ENCODE measurements at places on chromosomes 5 and 9.

DNA sequence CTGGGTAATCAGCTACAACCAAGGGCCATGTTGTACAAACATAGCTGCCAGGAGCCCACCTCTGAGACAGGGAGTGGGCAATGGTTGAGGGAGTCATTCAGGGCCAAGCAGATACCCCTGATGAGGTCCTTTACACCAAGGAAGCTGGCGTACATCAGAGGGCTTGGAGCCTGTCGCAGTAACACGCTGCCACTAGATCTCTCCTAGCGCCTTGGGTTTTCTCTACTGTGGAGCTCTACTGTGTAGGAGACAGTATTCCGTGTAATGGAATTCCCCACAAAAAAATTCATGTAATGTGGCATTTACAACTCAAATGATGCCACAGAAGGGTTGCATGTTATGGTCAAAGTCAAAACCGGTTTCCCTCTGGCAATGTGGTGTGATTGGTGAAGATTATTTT lies 41.4 kb upstream of the CRB2 start:
- no peak for DNase-seq

DNA sequence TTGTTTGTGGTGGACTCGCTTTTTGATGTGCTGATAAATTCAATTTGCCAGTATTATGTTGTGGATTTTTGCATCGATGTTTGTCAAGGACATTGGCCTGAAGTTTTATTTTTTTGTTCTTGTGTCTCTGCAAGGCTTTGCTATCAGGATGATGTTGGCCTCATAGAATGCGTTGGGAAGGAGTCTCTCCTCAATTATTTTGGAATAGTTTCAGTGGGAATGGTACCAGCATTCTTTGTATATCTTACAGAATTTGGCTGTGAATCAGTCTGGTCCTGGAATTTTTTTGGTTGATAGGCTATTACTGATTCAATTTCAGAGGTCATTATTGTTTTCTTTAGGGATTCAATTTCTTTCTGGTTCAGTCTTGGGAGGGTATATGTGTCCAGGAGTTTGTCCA lies 141.4 kb upstream of the RGS7BP start:
- DNase-seq = no peak

DNA sequence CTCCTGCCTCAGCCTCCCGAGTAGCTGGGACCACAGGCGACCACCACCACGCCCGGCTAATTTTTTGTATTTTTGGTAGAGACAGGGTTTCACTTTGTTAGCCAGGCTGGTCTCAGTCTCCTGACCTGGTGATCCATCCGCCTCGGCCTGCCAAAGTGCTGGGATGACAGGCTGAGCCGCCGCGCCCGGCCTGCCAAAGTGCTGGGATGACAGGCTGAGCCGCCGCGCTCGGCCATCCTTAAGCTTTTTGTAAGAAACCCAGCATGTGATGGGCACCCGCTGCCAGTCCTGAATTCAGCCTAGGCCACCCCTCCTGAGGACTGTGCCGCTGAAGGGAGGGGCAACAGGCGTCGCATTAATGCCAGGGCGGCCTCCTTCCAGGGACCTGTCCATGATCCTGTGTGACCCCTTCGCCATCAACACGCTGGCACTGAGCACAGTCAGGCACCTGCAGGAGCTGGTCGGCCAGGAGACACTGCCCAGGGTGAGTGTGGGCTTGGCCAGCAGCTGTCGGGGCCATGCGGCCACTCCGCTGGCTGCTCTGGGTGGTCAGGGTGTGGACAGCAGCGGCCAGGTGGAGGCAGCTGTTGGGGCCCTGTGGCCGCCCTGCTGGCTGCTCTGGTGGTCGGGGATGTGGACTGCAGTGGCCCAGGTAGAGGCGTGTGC lies 10.5 kb downstream of the NELFB start:
- DNase-seq = no peak

- DNase-seq = no peak
Observed at GRCh38 chr5:107459605-107460004, 211.1 kb downstream of the EFNA5 start.

- DNase-seq = no peak
Observed at GRCh38 chr9:127905004-127905728, 5.8 kb upstream of the ST6GALNAC6 start.

DNA sequence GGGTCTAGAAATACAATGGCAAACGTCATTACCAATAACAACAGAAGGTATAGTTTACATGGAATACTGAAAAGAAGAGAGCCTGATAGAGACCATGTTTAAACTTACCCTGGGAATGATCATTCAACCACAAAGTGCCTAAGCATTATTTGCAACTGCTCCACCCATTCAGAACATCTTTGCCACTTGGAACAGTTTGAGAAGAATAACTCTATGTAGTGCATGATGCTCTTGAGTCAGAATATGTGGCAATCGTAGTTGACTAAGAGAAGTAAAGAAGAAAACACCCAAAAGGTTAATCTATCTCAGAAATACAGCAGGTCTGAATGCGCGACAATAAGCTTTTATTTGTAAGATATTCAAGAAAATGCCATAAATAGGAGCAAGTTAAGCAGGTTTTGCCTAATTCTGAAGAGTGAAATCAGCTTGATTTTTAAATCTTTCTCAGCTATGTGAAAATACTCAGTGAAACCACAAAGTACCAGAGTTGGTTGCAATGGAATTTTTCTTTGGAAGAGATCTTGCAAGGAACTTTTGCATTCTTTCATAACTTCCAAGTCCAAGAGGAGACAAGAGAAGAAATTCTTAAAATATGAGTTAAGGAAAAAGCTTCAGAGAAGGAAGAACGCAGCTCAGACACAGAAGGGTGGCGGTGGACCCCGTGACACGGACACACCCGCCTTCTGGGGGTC lies 64.3 kb downstream of the HABP4 start:
- no peak for DNase-seq

- no peak for DNase-seq
Observed at GRCh38 chr5:10233505-10233904, 16.2 kb downstream of the ATPSCKMT start.

GRCh38 chr5:157059093-157059539 lies at the start of gene HAVCR1:
TSS of gene HAVCR1 (minus strand) at chr5:157059116. CDS start at chr5:157057943, 1,173 bp downstream.
- DNase-seq = no peak

DNA sequence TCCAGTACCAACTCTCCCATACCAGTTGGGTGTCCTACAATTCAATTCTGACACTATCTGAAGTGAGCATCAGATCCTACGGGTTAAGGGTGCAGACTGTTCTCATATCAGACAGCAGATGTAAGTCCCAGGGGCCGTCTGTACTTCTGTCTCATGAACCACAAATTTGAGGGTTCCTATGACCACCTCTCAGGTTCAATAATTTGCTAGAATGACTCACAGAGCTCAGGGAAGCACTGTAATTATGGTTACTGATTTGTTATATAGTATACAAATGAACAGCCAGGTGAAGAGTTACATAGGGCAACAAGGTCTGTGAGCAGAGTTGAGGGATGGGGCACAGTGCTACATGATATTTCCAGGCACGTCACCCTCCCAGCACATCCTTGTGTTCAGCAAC lies 499.1 kb downstream of the DMAC1 start:
- DNase-seq = no peak

- DNase-seq = no peak
Observed at GRCh38 chr5:72035831-72036230, 71.4 kb upstream of the MAP1B start.

DNA sequence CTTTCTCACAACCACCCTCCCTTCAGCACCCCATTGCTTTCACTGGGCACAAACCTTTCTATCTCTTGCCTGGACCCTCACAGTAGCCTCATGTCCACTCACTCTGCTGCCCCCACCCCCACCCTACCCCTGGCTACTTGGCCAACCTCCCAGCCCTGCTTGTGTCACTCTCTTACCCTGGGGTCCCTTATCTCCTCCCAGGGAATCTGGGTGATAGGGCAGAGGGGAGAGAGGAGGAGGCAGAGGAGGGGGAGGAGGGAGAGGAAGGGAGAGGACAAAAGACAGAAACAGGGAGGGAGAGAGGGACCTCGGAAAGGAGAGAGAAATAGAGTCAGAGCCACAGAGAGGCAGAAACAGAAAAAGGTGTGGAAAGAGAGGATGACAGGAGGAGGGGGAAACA lies 25.0 kb upstream of the KIF12 start:
- DNase-seq = no peak

DNA sequence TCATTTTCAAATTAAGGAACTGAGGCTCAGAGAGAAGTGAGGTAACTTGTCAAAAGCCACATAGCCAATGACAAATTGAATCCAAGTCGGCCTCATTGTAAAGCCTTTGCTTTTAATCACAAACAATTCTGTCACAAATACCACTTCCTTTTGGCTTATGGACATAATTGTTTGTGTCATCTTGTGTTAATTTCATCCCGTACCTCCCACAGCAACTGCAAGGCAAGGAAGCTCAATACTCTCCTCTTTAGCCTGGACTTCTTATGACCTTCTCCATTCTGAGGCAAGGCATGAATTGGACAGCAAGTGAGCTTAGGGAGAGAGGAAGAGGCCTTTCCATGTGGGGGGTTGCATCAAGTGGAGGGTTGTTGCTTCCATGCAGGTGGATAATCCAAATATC lies 62.2 kb upstream of the SLC2A8 start:
- no peak for DNase-seq

- DNase-seq = no peak
Observed at GRCh38 chr5:9140202-9140601, 405.7 kb downstream of the SEMA5A start.

DNA sequence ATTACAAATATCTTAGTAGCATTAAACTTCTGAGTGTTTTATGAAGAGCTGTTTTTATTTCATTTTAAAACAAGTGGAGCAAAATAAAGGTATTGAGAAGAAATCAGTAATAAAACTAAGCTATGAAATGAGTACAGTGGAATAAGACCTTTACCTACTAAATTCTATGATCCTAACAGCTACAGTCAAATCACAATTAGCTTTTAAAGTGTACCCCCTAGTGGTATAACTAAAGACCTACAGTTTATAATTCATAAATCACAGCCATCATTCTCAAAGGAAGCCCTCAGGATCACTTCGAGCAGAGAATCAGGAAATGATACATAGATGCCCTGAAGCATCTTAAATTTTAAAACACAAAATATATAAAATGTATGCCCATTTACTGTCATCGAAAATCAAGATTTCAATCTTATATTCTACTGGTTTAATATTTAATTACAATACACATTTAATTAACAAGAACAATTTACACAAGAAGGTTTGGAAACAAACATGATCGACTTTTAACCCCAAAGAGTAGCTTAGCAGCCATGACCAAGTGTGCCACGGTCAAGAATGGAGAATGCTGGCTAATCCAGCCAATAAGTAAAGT lies 12.3 kb downstream of the CCNH start:
- no peak for DNase-seq

DNA sequence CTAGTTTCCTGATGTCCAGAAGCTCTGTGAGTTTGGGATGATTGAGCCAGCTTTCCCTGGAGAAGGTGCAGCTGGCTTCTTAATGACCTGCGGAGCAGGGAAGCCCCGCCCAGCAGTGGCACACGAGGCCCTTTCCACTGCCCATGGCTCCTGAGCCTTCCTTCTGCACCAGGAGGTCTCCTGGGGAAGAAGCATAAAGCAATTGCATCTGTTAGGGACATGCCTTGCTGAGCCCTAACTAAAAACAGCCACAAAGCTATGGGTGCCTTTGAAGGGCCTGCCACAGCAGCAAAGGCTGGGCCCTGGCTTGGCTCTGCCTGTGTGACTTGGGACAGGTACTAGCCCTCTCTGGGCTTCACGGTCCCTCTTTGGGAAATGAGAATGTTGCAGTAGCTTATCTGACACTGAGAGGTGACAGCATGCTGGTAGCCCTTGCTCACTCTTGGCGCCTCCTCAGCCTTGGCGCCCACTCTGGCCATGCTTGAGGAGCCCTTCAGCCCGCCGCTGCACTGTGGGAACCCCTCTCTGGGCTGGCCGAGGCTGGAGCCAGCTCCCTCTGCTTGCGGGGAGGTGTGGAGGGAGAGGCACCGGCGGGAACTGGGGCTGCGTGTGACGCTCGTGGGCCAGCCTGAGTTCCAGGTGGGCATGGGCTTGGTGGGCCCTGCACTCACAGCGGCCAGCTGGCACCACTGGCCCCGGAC lies 218.4 kb downstream of the FSTL4 start:
- DNase-seq = no peak

DNA sequence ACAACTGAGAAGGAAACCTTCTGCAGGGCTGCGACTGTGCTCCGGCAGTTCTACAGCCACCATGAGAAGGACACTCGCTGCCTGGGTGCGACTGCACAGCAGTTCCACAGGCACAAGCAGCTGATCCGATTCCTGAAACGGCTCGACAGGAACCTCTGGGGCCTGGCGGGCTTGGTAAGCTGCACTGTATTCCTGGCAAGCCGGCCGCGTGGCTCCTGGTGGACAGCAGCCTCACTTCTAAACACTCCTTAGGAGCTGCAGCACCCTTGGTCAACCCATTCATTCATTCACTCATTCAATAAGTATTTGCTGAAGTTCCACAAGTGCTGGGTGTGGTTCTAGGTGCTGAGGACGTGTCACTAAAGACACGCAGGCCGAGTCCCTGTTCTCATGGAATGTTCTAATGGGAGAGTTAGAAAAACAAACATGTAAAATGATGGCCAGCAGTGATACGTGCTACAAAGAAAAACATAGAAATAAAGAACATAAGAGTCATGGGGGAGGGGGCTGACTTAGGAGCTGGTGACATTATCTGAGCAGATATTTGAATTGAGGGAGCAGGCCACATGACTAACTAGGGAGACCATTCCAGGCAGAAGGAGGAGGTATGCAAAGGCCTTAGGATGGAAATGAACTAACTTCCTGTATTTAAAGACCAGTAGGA lies 6.1 kb downstream of the IL4 start:
- no peak for DNase-seq

GRCh38 chr9:14482856-14483255 lies 168.9 kb upstream of the NFIB start:
- no peak for DNase-seq

- no peak for DNase-seq
Observed at GRCh38 chr5:171499611-171500010, 80.2 kb downstream of the FGF18 start.

DNA sequence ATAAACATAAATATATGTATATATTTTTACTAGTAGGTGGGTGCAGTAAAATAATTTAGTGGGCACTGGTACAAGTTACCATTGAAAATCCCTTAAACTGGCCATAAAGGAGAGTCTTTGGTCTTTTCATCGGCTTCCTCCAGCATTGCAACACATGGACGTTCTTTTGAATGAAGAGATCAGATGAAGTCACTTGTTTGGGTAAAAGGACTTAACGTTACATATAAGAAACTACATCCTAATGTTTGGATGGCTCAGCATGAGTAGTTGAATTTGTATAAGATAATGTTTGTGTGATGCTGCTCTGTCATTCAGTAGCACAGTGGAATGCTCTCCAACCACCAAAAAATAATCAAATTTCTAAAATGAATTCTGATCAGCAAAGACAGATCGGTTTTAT lies 31.6 kb downstream of the AFAP1L1 start:
- no peak for DNase-seq

- DNase-seq = no peak
Observed at GRCh38 chr5:1805326-1805725, 4.1 kb downstream of the NDUFS6 start.

Data from activated CD8-positive, alpha-beta memory T cell treated with anti-CD3 and anti-CD28 coated beads for 48 hours (primary cell).